ENCODE measurements at places on chromosomes 7 and 10. TPM values are rescaled to one million over a fixed set of nuclear protein-coding genes. Genes with fewer than 3 reads are reported as not detected.

KLF14 gene
- total RNA-seq, result 0.29 TPM

GRCh38 chr10:74233281-74233680 is 82.3 kb downstream of the ADK start:
- H3K27me3 ChIP-seq, result no peaks in the 10 kb centered on the region
- H3K27ac ChIP-seq, result no peak overlapping the region
- H3K36me3 ChIP-seq, result no peaks in the 10 kb centered on the region
- no peak overlapping the region for H3K4me3 ChIP-seq
- DNase-seq, result no peak
- H3K4me1 ChIP-seq, result peaks cover 15% of the 10 kb centered on the region

PALS2 gene
- total RNA-seq, result 16.0 TPM

- no peak for DNase-seq
- H3K27me3 ChIP-seq, result no peaks in the 10 kb centered on the region
Observed at GRCh38 chr7:13602036-13602435, 387.4 kb downstream of the ETV1 start.

DNA sequence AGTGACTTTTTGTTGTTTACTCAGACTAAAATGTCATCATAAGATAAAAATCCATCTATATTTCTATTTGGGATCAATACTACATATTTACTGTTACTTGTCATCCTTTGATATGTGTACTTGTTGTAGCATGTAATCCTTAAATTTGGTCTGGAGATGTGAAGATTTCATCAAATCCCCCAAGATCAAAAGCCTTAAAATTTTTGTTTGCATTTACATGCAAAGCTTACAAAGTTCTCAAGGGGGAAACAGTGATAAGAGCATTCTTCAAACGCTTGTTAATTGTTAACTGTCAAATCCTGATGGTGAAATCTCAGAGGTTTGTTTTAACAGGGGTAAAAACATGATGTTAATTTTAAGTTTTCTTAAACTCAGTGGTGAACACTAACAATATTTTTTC is 84.9 kb upstream of the SKAP2 start:
- no peaks in the 10 kb centered on the region for H3K36me3 ChIP-seq
- H3K4me1 ChIP-seq, result no peaks in the 10 kb centered on the region
- DNase-seq, result no peak
- no peak overlapping the region for H3K4me3 ChIP-seq

DNA sequence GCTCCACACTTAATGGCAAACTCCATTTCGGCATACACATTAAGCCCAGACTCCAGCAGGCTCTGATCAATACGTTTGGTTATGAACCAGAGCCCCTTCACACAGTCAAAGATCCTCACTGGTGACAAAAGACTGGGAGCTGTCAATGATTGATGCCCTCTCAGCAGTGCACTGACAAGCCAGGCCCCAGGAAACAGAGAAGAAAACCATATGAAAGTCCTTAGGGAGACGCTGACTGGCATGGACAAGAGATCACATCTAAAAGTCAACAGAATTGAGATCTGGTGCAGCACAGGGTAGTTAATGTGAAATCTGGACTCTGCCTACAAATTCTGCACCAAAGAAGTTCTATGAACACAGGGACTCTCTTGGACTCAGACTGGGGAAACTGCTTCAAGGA is 600.9 kb upstream of the NRP1 start:
- no peaks in the 10 kb centered on the region for H3K36me3 ChIP-seq
- H3K4me1 ChIP-seq, result no peaks in the 10 kb centered on the region
- no peaks in the 10 kb centered on the region for H3K27me3 ChIP-seq
- no peak overlapping the region for H3K4me3 ChIP-seq
- no peak for DNase-seq

DNA sequence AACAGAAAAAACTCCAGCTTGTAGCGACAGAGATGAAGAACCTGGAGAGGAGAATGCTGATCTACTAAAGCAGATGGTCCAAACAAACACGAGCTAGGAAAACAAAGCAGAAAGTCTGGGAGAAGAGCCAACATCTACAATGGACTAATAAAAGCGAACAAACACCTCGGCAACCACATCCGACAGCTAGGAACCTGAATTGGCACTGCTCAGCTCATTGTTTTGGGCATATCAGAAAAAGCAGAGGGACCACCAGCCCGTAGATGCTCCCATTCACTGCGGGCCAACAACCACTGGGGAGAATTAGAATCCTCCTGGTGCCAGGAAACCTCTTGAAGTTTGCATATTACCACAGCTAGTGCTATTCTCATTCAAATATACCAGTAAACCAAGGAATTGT is 204.7 kb downstream of the NXPH1 start:
- H3K27me3 ChIP-seq, result no peaks in the 10 kb centered on the region
- H3K4me3 ChIP-seq, result no peak overlapping the region
- no peaks in the 10 kb centered on the region for H3K4me1 ChIP-seq
- H3K36me3 ChIP-seq, result no peaks in the 10 kb centered on the region
- H3K27ac ChIP-seq, result no peak overlapping the region

- no peaks in the 10 kb centered on the region for H3K4me1 ChIP-seq
- H3K27me3 ChIP-seq, result no peaks in the 10 kb centered on the region
- no peak overlapping the region for H3K27ac ChIP-seq
- H3K36me3 ChIP-seq, result no peaks in the 10 kb centered on the region
Observed at GRCh38 chr10:91536111-91536510, 96.8 kb downstream of the PPP1R3C start.

DNA sequence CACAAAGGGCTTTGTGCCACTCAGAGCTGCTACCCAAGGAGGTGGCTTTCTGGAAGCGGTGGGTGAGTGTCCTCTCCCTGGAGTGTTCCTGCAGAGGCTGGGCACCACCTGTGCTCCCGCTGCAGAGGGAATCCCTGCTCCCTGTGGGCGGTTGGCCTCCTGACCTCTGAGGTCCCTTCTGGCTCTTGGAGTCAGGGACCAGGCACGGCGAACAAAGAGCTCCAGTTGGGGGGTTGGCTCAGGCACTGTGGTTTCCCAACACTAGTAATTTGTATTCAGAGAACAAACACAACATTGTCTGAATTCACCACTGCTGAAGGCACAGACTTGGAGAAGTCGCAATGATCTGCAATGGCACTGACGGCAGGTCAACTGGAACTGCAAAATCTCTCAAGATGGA is 328.9 kb downstream of the PRPF18 start:
- H3K4me3 ChIP-seq, result no peak overlapping the region
- H3K27ac ChIP-seq, result no peak overlapping the region

DNA sequence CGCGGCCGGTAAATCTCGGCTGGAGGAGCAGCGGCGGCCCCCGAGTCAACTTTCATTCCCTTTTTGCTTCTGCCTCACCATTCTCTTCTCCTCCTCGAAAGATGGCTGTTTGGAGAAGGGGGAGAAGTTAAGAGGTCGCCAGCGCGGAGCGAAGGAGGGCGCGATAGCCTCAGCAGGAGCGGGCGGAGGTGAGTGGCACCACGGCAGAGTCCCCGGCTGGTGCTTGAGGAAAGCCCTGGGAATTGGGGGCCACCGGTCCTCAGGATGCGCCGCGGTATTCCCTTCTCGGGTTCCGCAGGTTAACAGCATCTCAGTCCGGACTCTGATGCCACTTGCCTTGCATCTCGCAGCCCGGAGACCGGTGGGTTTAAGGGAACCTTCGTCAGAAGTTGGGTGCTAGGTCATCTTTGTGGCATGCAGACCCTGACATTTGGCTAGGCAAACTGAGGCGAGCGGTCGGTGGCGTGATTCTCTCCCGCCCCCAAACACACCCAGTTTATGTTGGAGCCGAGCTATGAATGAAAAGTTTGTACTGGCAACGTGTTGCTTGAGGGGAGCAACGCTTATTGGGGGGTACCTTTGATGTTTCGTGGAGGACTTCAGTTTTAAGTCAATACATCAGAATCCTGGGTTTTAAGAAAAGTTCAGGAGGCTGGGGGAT is 59.5 kb upstream of the PRPS1L1 start:
- no peak for DNase-seq
- H3K27me3 ChIP-seq, result peaks cover 43% of the 10 kb centered on the region
- H3K4me1 ChIP-seq, result no peaks in the 10 kb centered on the region
- H3K4me3 ChIP-seq, result peak overlapping the region; percentile 57
- H3K36me3 ChIP-seq, result no peaks in the 10 kb centered on the region

DNA sequence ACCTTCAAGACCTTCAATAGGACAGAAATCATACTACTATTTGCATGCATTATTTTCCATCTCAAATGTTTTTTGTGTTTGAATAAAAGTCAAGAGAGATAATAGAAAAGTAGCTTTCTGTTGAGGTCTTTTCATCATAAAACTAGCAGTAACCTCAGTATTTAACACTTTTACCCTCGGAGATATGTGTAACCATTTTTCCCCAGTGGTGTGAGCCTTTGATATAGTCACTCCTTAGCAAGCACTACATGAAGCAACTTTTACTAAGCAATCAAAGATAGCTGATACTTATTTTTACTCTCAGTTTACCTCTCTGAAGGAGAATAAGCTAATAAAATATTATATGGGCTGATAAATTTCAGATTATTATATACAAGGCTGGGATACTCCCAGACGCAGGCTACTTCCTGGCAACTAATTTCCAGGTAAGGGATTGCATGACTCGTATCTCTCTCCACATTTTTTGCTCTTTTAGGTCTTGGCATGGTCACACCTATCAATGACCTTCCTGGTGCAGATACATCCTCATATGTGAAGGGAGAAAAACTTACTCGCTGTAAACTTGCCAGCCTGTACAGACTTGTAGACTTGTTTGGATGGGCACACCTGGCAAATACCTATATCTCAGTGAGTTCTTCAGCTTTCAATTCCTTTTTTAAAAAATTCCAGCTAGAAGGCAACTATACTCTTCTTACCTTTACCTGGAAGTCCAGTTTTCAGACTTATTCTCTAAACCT is 91.5 kb upstream of the MXI1 start:
- H3K4me1 ChIP-seq, result peaks cover 11% of the 10 kb centered on the region
- DNase-seq, result no peak
- H3K36me3 ChIP-seq, result no peaks in the 10 kb centered on the region
- no peaks in the 10 kb centered on the region for H3K27me3 ChIP-seq
- no peak overlapping the region for H3K27ac ChIP-seq

- no peak for DNase-seq
- H3K27me3 ChIP-seq, result no peaks in the 10 kb centered on the region
- no peaks in the 10 kb centered on the region for H3K4me1 ChIP-seq
Observed at GRCh38 chr7:13050703-13051102, 363.3 kb downstream of the ARL4A start.

DNA sequence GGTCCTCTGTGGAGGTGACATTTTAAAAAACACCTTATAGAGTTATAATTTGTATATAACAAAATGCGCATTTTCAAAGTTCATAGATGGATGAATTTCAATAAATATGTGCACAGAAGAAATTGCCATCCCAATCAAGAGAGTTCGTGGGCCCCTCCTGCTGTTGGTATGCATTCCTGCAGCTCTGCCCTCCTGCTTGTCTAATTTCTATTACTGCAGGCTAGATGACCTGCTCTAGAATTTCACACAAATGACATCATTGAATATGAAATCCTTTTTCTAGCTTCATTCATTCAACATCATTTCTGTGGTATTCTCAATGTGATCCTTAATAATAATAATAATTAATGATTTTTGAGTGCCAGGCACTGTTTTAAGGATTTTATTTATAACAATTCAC is 348.2 kb downstream of the SDK1 start:
- no peak for DNase-seq
- no peaks in the 10 kb centered on the region for H3K27me3 ChIP-seq
- H3K4me3 ChIP-seq, result no peak overlapping the region
- H3K36me3 ChIP-seq, result no peaks in the 10 kb centered on the region

PPP1R3C gene
- total RNA-seq, result 16.8 TPM

- no peaks in the 10 kb centered on the region for H3K27me3 ChIP-seq
- H3K4me3 ChIP-seq, result peak overlapping the region; percentile 72
- H3K36me3 ChIP-seq, result no peaks in the 10 kb centered on the region
- DNase-seq, result no peak
Observed at GRCh38 chr10:97399843-97400545, 1.1 kb downstream of the RRP12 start.

GRCh38 chr7:80225361-80225760 is 90.7 kb downstream of the GNAI1 start:
- no peaks in the 10 kb centered on the region for H3K27me3 ChIP-seq
- no peak overlapping the region for H3K4me3 ChIP-seq
- H3K36me3 ChIP-seq, result no peaks in the 10 kb centered on the region
- no peak overlapping the region for H3K27ac ChIP-seq

RPA3 gene
- 32.3 TPM for total RNA-seq

DNA sequence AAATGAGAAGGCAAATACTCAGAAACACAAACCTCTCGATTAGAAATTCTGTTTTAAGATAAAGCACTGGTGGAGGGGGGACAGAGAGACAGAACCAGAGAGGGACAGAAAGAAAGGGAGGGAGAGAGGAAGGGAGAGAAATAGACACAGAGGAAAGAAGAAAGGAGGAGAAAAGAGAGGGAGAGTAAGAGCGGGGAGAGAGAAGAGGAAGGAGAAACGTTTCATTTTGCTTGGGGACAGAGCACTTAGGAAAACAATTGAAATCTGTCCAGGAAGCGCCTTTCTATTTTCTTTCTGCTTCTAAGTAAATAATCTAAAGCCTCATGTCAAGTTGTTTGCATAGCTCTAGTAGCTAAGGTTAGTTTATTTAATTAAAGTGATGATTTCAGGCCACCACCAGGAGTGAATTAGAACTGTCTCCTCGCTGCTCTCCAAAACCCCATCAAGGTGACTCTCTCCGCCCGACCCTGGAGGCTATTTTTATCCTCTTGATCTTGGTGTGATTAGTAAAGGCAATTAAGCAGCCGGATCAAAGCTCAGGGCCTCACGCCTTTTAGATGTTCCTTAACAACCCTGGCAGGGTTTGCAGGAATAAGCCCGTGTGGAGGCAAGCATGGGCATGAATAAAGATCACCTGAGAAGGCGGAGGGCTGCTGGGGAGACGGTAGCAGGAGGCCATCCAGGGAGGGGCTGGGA is 73.4 kb upstream of the INSIG1 start:
- H3K27ac ChIP-seq, result no peak overlapping the region
- H3K27me3 ChIP-seq, result peaks cover 23% of the 10 kb centered on the region
- H3K4me3 ChIP-seq, result no peak overlapping the region
- no peaks in the 10 kb centered on the region for H3K4me1 ChIP-seq

TBX20 gene
- total RNA-seq, result 0.12 TPM

- H3K27ac ChIP-seq, result no peak overlapping the region
- H3K36me3 ChIP-seq, result no peaks in the 10 kb centered on the region
- H3K4me3 ChIP-seq, result no peak overlapping the region
- H3K27me3 ChIP-seq, result no peaks in the 10 kb centered on the region
Observed at GRCh38 chr10:35339942-35340341, 3.6 kb downstream of the CCNY start.

- H3K4me1 ChIP-seq, result peaks cover 4% of the 10 kb centered on the region
- no peaks in the 10 kb centered on the region for H3K36me3 ChIP-seq
- H3K4me3 ChIP-seq, result no peak overlapping the region
- H3K27me3 ChIP-seq, result no peaks in the 10 kb centered on the region
- H3K27ac ChIP-seq, result no peak overlapping the region
Observed at GRCh38 chr7:133265821-133266220, 12.9 kb downstream of the EXOC4 start.

HOXA4 gene
- 7.6 TPM for total RNA-seq

GRCh38 chr7:140653319-140654108 is 12.9 kb upstream of the DENND2A start:
- H3K27ac ChIP-seq, result no peak overlapping the region
- H3K27me3 ChIP-seq, result no peaks in the 10 kb centered on the region
- DNase-seq, result peak; percentile 72
- H3K36me3 ChIP-seq, result no peaks in the 10 kb centered on the region
- H3K4me1 ChIP-seq, result peaks cover 24% of the 10 kb centered on the region
- no peak overlapping the region for H3K4me3 ChIP-seq

GRCh38 chr10:116014326-116014725 is 258.7 kb downstream of the GFRA1 start:
- no peak overlapping the region for H3K27ac ChIP-seq
- no peaks in the 10 kb centered on the region for H3K27me3 ChIP-seq
- H3K36me3 ChIP-seq, result no peaks in the 10 kb centered on the region

GRCh38 chr7:150755473-150756099 is 18.4 kb downstream of the GIMAP5 start:
- no peak for DNase-seq
- H3K4me1 ChIP-seq, result peaks cover 36% of the 10 kb centered on the region
- H3K4me3 ChIP-seq, result no peak overlapping the region
- no peaks in the 10 kb centered on the region for H3K36me3 ChIP-seq
- no peaks in the 10 kb centered on the region for H3K27me3 ChIP-seq
